NCI-H345 (cell line): ENCODE measurements at places on chromosomes 4 and X.

DNA sequence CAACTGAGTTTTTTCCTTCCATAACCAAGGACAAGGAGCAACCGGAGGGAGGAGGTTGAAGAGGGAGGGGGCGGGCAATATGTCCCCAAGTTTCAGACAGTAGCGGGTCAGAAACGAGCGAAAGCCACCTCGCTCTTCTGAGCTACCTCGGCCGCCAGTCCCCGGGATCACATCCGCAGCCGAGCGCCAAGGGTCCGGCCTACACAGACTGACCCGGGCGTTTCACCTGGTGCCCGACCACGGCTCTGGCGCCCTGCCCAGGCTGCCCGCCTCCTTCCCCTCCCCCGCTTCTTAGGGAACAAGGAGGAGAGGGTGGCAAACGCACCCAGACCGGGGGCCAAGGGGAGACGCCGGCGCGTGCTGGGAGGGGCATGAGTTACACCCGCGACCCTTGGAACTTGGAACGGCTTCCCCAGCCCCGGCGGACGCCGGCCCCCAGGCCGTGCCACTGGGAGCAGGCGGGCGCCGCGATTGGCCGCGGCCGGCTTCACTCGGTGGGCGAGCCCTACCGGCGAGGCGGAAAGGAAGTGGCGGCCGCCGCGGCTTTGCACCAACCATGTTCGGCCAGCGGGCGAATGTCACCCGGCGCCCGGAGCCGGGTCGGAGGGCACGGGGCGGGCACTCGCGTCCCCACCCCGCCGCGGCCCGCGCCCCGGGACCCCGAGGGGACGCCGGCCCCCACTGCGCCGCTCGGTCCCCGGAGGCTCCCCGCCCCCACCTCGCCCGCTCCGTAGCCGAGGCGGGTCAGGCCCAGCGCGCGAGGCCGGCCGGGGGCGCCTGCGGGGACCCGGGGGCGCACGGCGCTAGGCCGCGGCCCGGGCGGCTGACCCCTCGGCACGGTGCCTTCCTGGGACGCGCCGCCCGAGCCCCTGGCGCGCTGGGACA, 1.5 kb downstream of the IRF2 start:
- DNase-seq: peak; percentile 17

DNA sequence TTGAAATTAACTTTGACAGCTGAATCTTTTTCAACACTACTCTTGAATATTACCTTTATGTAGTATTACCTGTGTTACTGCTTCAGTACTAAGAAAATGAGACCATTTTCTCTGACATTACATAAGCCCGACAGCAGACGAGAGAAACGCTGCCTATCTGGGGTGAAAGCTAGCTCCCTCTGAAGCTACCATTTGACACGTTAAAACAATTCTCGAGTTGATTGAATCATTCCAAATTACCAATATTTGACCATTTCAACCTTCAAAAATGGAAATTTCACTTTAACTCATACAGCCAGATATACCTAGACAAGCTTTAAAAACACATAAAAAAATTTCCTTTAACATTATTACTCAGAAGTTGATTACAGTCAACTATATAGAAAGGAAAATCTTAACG, 836 bp downstream of the GPM6A start:
- no peak for DNase-seq

DNA sequence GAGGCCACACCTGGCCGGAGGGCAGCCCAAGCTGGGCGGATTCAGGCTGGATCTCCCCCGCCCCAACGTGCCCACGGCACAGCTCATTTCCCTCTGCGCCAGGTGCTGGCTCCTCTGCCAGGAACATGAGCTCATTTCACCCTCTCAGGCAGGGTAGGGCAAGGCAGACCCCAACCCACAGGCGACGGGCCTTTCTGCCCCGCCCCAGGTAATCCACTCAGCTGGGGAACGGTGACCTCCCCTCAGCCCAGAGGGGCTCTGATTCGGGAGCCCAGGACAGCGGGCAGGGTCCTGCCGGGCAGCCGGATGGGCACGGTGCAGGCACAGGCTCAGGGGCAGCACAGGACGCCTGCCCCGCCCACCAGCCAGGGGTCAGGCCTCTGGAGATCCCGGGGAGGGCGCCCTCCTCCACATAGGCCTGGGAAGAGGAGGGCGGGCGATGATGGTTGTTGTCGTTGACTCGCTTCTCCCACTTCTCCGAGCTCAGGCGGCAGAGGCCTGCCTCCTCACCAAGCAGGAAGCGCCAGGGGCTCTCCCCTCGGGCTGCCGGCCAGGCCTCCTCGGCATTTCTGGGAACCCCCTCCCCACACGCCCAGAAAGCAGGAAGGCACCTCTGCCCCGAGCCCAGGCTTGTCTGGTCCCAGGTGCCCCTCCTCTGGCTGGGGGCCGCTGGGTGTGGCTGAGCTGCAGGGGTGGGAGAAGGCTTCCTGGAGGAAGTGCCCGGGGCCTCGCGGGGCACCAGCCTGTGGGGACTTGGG, 31.1 kb downstream of the TACC3 start:
- no peak for DNase-seq

DNA sequence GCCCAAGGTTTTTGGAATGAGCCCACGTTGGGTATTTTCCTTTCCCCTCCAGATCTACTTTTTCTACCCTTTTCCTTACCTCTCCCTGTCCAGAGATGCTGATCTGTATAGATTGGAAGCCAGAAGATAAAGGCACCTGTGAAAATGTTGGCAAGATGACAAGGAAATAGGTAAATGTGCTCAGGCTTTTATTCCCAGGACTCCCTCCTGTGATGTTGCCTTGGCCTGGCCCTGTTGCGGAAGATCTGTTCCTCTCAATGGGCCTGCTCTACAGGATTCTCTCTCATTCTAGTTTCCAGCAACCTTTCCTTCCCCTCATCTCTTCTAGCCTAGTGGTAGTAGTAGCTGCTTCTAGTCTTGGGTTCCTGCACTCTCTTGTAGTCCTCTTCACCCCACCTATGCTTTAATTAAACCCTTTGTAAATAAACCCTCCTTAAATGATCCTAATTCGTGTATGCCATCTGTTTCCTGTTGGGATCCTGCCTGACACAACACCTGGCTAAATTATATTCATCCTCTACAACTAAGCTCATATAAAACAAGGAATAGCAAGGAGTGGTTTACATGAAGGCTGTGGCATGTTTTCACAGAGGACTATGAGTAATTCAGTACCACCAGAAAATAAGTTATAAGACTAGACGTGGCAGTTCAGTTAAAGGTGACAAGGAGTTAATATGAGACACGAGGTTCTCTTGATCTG, 95.7 kb upstream of the MAOA start:
- DNase-seq: peak; percentile 16

- no peak for DNase-seq
Measured at GRCh38 chr4:74920704-74921103, 12.2 kb upstream of the PARM1 start.

DNA sequence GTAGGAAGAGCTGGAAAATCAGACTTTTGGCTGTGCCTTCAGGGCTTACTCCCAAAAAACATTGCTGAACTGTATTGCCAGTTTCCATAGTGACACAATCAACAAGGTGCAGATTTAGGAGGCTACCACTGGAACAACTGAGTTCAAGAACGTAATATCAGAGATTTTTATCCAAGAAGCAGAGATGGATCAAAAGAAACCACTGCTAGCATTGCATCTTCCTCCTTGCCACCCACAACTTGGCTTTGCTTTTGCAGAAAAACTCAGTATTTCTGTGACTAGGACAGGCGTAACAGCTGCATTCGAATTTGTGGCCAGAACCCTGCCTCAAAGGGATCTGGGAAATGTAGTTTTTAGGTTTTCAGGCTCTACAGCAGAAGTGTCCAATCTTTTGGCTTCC, 27.8 kb upstream of the WDFY3 start:
- DNase-seq: no peak

GRCh38 chr4:94635177-94635576, 122.6 kb upstream of the BMPR1B start:
- DNase-seq: no peak

DNA sequence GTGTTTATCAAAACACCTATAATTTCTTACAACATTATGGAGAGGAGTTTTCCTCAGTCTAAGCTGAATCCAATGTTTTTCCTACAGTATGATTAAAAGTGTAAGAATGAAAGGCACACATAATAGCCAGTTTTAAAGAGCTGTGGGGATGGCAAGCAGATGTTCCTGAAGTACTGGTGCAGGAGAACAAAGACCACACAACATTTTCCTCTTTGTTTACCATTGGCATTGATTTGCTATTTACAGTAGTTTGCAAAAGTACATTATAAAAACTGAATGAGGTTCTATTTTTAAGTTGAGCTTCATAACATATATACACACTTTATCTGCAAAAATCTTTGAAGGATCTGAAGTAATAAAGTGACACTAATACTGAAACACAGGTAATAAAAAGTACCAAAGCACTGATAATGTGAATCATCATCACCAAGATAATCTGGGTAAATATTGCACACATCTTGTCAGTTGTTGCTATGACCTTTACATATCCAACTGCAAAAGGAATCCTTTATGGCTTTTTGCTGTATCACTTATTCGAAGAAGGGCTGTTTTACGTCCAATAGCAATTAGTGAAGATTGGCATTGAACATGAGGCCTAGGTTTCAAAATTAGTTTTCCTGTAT, 22.5 kb downstream of the TCEAL1 start:
- DNase-seq: peak; percentile 6

GRCh38 chrX:150236327-150236726, 126.8 kb upstream of the MAMLD1 start:
- DNase-seq: no peak

DNA sequence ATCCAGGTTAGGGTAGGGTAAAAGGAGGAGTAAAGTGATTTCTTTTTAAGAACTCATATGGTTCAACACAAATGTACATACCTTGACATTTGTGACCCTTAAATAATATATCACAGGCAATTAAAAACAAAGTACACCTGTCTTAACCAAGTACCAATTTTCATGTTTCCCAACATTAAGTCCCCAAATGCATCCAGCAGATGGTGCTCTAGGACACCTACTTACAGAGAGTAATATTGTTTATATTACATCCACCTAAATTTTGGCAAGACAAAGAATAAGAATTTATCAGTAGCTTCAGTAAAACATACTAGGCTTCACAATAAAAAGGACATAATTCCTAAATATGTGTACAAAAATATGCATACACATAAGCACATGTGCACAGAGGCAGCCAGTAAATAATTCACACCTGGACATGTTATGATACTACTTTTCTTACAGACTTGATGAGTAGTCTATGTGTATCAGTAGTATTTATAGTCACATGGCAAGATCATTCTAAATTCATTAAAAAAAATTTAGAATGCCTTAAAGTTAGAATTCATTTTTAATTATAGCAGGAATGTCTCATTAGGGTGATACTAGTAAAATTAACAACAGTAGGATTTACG, 219.7 kb downstream of the DCLK2 start:
- peak; percentile 1 for DNase-seq

- no peak for DNase-seq
Measured at GRCh38 chrX:111372086-111372485, 39.9 kb downstream of the DCX start.

- DNase-seq: no peak
Measured at GRCh38 chr4:125231661-125232060, 83.1 kb upstream of the FAT4 start.

DNA sequence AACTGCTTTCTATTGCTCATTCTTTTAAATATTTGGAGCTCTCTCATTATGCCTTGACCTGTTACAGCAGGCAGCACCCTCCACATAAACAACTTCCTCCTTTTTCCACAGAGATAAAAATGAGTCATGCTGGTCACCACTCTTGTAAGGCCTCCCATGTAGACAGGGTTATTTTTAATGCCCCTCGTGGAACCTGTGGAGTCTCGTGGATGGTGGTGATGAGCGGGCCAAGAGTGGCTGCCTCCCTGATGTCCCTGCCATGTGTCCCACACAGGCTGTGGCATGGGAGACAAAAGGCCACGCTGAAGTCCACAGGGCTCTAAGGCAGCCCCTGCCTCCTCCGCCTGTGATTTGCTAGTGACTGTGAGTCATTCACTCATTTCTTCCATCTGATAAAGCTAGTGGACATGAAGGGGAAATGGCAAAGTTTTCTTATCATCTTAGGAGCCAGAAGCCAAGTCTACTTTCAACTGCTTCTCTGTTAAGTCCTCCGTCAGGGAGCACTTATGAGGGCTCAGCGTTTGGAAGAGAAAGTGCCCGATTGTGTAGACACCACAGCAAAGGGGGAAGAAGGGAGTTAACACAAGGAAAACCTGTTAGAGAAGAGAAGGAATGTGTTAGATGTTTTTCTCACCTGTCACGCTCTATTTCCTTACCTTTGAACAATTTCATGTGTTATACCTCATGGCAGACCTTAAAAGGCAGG, 121.6 kb upstream of the FAT1 start:
- DNase-seq: no peak

DNA sequence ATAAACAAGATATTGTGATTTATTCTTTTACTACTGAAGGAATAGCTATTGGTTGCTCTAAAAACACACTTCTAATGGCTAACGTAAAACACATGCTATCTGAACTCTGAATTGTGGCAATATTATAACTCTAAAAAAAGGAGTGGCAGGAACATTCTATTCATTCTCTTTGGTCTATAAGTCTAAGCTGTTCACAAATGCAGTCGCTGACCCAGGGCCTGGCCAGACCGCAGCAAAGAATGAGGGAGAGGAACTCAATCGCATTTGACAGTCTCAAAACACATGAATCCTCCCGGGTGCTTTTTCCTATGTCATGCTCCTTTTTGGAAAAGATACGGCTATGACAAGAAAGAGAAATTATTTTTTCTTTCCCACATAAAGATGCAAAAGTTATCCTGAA, 651.6 kb upstream of the PITX2 start:
- no peak for DNase-seq

- no peak for DNase-seq
Measured at GRCh38 chr4:183183906-183184535, 85.0 kb downstream of the WWC2 start.

GRCh38 chr4:106258145-106259045, 57.6 kb downstream of the TBCK start:
- DNase-seq: no peak

DNA sequence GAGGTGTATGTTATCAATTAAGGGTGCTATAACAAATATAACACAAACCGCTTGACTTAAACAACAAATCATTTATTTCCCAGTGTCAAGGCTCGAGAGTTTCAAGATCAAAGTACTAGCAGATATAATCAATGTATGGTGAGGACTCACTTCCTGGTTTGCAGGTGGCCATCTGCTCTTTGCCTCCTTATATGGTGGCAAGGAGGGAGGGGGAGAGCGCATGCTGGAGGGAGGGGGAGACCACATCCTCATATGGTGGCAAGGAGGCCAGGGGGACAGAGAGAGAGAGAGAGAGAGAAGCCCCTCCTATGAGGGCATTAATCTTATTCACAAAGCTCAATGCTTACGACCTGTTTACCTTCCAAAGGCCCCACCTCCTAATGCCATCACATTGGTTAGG, 372.3 kb upstream of the SPOCK3 start:
- no peak for DNase-seq

- no peak for DNase-seq
Measured at GRCh38 chr4:105990933-105991332, 95.7 kb downstream of the NPNT start.

DNA sequence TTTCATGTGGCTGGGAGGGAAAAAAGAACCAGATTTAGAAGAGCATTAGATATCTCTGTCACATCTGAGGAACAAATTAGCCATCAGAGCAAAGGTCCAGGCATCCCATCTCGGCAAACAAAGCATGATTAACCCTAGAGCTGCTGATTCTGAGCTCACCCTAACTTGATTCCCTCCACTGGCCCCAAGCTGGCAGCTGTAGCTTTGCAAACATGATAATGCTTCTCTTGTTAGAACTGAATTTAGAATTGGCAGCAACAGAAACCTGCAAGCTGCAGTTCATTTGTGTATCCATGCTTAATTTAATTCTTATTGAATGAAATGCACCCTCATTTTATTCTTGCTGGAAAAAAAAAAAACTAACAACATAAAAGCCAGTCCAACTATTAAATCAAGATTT, 289.2 kb downstream of the IL1RAPL1 start:
- DNase-seq: no peak
